ENCODE measurements at places on chromosomes 12 and 14.

- DNase-seq: no peak
Observed at GRCh38 chr12:6734506-6735387, 10.9 kb downstream of the COPS7A start.

- no peak for DNase-seq
Observed at GRCh38 chr14:65258391-65258790, 154.1 kb upstream of the FUT8 start.

DNA sequence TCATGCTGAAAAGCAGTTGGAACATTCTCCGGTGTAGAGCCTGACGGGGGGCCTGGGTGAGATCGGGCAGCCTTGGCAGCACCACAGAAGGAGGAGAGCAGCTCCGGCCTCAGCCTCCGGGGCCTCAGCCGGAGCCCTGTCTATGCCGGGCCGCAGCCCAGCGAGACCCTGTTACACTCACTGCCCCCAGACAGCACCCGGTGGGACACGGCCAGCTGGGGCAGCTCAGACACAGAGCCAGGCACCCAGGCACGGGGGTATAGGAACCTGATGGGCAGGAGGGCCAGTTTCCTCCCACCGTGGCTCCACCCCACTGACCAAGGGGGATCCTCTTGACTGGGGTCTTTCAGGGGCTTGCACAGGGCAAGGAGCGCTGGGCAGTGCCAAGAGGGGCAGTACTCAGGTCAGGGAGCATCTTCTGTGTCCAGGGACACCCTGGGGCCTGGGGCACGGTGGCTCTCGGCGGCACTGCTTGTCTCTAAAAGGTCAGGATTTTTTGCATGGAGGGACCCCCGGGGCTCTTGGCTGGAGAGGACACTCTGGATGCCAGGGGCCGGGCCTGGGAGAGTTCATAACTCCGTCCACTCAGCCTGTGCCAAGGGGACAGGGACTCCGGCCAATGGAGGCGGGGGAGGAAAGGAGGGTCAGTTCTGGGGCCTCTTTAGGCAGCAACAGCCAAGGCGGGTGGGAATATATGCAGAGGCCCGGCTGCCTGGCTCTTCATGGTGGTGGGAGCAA is 9.4 kb downstream of the INF2 start:
- DNase-seq: no peak

DNA sequence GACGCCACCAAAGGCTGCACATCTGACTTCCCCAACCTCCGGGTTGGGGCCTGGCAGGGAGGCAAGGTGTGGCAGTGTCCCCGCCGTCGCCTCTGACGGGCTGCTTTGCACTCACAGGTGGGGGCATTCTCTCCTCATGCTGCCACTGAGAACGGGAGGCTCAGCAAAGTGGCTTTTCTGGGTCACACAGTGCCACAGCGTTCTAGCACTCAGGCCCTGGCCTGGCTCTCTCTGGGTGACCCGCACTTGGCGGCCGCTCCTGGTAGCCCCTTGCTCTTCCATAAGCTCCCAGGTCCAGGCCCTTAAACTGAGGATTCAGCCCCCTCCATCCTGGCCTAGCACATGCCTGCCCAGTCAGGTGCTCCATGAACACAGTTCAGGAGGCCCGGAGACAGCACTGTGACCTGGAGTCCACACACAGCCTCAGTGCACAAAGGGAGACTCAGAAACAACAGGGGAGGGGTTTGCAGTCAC is 25.2 kb downstream of the SERPINA1 start:
- DNase-seq: no peak

GRCh38 chr14:104237651-104238423 is 99.5 kb downstream of the KIF26A start:
- DNase-seq: no peak

- DNase-seq: no peak
Observed at GRCh38 chr12:6773590-6774351, 1.5 kb downstream of the LAG3 start.

- no peak for DNase-seq
Observed at GRCh38 chr12:14665354-14666348, 30.7 kb downstream of the GUCY2C start.

DNA sequence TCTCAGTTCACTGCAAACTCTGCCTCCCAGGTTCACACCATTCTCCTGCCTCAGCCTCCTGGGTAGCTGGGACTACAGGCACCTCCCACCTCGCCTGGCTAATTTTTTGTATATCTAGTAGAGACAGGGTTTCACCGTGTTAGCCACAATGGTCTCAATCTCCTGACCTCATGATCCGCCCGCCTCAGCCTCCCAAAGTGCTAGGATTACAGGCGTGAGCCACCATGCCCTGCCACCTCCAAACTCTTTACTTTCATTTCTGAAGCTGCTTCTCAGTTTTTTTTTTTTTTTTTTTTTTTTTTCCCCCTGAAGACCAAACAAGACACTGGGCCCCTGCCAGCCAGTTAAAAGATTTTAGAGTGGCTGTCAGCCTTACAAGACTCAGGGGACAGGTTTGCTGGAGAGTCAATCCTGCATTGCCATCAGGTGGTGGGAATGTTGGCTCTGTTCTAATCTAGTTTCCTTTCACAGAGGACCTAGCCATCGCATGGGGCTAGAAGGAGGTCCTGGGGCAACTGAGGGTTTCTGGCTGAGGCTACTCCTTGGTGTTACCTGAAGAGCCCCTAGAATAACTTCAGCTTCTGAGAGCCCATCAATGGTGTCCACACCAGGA is 37.4 kb upstream of the HIGD1C start:
- no peak for DNase-seq

DNA sequence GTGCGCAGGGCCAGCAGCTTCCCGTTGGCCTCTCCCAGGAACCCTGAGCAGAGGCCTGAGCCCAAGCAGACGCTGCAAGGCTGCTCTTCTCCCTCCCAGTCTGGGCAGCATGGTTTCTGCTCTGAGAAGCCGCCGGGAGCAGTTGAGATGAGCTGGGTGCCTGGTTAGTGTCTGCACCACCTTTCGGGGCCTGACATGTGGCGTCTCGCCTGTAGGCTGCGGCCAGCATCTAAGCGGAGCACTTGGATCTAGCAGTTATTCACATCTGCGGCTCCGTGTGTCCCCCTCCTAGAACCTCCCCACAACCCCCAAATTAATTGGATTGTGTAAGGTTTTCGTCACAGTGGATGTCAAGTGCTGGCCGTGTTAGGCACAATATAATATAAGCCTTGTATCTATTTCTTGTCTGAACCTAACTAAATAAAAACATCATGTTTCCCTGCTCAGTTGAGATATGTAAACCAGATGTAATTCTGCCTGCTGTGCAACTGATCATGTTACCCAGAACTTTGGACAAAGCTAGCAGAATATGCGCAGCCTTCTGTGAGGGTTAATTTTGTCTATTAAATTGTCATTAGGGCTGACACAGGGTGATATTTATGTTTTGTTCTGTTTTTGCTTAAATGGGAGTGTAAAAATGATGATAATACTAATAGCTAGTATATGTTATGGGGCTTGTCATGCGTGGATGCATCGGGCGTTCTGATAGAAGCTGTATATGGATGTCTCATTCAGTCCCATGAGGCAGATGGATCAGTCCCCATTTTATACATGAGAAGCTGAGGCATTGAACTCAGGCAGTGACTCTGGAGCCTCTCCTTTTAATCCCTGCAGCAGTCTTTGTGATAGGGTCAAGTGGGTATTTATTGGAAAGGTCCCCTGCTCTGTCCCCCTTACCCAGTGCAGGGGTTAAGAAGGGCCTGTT is 45.8 kb downstream of the ELK3 start:
- DNase-seq: no peak

GRCh38 chr12:27332714-27333402 is at the start of gene BMAL2:
Gene BMAL2, plus strand, starts transcription at chr12:27332836. Its CDS starts 237 bp downstream, at chr12:27333073.
- DNase-seq: no peak

All from central memory CD8-positive, alpha-beta T cell (primary cell).